ENCODE measurements at places on chromosomes 1 and 21.
A peak's percentile ranks its signal among the peaks of the same experiment; 100 is the strongest.

- peak; percentile 38 for DNase-seq
Measured at GRCh38 chr1:156860113-156860627, 495 bp upstream of the NTRK1 start.

- DNase-seq = no peak
Measured at GRCh38 chr21:34270411-34270810, 93.4 kb upstream of the KCNE2 start.

GRCh38 chr1:63688302-63688890, 85.4 kb upstream of the ROR1 start:
- DNase-seq = peak; percentile 63

DNA sequence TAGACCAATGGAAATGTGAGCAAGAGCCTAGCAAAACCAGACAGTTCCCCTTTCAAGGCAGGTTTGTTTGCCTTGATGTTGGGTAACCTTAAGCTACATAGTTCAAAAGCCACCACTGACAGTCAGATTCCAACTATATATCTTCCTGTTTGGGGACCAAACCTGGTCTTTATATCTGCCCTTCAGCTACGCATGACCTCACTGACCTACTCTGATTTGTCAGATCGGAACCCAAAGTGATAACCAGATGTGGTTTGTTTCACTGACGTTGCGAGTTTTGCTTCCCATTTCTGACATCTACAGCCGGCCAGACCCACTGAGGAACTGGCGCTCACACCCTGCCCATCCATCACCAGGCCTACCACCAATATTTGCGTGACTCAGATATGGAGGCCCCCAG, 361.1 kb upstream of the CHRM3 start:
- DNase-seq = no peak

- no peak for DNase-seq
Measured at GRCh38 chr1:18347559-18347958, 133.2 kb upstream of the KLHDC7A start.

DNA sequence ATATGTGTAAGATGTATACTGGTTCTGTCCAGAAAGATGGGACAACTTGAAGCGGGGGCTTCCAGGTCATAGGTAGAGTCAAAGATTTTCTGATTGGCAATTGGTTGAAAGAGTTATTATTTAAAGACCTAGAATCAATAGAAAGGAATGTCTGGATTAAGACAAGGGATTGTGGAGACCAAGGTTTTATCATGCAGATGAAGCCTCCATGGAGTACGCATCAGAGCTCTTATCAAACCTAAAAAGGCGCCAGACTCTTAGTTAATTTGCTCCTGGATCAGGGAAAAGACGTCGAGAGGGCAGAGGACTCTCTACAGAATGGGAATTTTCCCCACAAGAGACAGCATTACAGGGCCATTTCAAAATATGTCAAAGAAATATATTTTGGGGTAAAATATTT, 23.7 kb upstream of the ETV3 start:
- DNase-seq = no peak

DNA sequence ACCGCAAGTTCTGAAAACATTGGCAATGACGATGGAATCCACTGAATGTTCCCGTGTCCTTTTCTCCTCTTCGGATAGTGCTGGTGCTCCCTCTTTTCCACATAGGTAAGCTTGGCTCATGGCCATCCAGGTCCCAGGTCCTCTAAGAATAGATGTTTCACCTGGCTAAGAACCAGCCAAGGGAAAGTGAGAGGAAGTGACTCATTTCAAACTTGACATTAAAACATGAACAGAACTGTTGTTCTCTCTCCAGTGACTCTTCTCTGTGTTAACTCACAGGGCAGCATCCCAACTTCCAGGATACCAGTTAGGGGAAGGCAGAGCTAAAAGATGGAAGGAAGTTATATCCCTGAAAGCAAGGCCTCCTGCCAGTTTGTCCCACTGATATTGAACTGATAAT, 493.8 kb upstream of the CHRM3 start:
- no peak for DNase-seq

- no peak for DNase-seq
Measured at GRCh38 chr1:114512595-114513280, 1.7 kb upstream of the TRIM33 start.

DNA sequence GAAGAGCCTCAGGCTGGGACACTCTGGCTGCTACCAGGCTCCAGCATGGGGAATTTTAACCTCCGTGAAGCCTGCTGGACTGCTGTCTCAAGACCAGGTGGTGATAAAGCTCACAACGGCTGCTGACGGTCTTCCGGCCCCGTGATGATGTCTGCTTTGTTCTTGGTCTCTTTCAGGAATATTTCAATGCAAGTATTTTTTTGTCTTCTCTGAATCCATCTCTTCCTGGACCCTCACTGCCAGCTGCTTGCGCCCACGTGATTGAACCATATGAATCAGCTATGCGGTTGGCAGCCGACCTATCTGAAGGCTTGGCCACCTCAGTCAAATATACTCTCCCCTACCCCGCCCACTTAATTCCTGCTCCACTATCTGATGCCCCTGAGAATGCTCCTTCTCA, 14.6 kb upstream of the SLC6A17 start:
- DNase-seq = no peak

- DNase-seq = no peak
Measured at GRCh38 chr1:228154021-228154669, 4.4 kb downstream of the GJC2 start.

DNA sequence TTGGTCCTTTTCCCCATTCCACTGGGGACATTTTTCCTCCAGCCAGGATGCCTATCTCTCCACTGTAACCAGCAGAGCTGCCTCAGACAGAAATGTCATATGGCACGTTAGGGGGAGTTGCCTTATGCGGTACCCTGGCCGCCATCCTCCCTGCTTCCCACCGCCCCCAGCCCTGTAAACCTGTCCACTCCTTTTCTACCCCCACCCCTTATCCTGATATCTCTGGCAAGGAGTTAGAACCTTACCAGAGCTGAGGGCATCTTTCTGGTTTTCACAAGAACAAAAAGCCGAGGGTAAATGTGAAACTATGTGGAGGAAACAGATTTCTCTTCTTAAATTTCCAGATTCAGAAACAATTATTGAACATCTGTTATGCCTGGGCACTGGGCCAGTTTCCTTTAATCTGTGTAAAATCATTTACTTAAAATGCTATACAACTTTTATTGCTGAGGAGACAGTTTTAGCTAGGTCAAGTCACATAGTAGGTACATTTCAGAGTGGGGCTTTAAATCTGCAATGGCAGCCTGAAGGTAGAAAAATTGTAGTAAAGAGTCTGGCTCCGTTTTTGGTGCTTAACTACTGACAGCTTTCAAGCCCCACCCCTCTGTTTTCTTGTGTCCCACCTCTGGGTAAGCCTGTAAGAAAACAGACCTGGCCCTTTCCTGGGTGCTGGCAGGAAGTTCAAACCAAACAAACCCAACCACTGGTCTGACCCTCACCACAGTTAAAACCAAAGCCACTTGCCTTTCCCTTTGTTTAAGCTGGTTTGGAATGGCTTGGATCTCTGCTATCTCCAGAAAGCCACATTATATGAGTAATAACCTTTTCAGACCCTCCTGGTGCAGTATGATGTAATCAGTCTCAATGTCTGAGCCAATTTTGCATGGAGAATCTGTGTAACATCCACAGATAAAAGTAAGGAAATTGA, 319.0 kb downstream of the HHAT start:
- peak; percentile 77 for DNase-seq

GRCh38 chr1:216830424-216831210, 107.4 kb upstream of the ESRRG start:
- DNase-seq = no peak

DNA sequence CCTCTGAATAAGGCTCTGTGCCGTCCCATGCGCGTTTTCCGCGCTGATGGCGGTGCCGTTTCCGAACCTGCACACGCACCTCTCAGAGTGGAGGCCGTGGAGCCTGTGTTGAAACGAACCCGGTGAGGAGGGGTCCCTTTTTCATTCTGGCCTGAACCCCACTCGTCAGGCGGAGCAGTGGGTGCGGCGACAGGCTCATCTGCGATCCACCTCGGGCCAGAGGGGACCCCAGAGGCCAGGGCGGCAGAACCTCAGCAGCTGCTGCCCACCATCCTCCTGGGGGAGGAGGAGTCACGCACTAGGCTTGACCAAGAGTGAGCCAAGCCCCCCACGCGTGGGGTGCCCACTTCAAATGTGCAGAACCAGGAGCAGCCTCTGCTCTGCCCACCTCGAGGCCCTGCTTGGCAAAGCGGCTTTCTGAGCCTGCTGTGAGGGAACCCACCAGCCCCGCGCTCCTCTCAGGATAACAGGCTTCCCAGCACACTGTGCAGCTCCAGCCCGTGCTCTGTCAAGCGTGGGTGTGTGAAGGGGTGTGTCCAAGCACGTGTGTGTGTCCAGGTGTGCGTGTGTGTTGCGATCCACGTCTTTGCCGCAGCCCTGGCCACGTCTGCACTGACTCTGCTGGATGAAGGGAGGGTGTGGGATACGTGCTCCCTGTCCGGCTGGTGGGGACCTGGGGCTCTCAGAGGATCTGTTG, 6.8 kb downstream of the PRDM16 start:
- DNase-seq = no peak

- DNase-seq = no peak
Measured at GRCh38 chr1:19484338-19484797, 971 bp downstream of the CAPZB start.

DNA sequence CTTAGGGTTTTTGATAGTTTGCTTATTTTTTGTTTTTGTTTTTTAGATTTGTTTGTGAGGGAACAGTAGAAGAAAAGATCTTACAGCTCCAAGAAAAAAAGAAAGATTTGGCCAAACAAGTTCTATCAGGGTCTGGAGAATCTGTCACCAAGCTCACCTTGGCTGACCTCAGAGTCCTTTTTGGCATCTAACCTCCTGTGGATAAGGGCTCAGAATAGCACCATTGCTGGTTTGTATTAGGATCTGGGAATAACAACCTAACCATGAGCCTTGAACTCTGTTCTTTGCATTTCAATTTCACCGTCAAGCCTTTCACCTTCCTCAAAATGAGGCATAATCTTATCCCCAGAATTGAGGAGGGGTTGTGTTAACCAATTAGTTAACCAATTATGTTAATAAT, 20.2 kb downstream of the TRIM45 start:
- DNase-seq = no peak

DNA sequence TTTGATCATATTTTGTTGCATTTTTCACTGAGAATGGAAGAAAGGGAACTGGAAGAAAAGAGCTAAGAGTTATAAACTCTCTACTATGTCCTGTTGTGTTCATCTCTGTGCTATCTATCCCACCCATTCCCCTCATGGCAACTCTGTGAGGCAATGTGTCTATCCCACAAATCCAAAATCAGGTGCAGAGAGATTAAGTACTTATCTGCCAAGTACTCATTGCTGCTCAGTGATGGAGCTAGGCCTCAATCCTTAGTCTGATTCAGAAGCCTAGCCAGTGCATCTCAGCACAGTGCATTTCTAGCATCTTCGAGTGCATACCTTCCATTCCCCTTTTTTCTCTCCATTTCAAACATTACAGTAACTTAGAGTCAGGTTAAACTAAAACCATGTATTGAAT, 270.6 kb downstream of the TPR start:
- no peak for DNase-seq

DNA sequence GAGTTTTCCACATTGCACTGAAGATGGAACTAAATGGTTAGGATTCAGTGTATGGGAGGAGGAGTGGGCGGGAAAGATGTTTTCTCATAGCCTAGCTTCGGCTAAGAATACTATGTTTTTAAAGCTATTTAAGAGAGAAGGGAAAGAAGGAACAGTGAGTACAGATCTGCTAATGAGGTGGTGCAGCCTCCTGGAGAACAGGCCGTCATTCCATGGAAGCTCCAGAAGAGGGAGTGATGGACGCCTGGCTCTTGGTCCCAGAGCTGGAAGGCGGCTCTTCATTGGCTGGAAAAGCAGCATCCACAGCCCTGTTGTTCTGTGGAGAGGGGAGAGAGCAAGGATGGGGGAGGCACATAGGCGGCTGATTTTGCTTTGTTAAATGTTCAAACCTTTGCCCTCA, 6.9 kb downstream of the CAMK1G start:
- peak; percentile 20 for DNase-seq

DNA sequence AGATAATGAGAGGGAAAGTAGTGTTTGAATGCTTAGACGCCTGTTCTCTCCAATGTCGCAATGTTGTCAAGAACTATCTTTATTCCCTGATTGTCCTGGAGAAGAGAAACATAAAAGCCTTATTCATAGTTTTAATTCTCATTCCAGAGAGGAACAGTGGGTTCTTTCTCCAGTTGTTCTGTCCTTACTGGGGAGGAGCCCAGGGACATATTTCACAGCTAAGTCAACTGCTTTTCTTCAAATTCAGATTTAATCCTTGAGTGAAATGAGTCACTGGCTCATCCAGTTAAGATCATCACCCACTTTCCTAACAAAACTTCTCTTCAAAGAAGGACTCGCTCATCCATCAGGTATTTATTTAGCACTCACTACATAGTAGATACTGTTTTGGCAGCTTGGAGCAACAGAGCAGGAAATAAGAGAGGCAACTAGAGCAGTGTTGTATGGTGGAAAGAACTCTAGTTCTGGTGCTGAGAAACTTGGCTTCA, 365.7 kb upstream of the USP24 start:
- DNase-seq = peak; percentile 96

DNA sequence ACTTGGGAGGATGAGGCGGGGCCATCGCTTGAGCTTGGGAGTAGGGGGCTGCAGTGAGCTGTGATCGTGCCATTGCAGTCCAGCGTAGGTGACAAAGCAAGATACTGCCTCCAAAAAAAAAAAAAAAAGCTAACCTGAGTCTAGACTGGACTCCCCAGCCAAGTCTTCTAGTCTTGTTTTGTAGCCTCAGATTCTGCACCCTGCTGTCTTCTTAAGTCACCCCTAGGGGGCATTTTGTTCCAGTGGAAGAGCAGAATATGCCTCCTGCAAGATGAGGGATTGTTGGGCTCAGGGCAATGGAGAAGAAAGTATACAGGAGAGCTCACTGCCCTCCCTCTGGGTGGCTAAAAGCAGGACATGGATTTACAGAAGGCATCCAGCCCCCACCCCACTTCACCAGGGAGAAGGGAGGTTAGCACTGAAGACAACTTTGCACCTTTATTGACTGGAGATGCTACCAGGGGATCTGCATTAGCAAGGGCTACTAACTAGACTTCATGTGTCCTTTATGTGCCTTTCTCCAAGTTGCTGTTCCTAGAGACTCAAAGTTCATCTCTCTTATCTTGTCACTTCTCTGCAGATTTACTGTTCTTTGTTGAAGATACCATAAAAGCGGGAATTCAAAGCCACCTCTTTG, 15.3 kb upstream of the RNF187 start:
- DNase-seq = no peak

GRCh38 chr1:198890214-198890930, 251.5 kb downstream of the PTPRC start:
- no peak for DNase-seq

DNA sequence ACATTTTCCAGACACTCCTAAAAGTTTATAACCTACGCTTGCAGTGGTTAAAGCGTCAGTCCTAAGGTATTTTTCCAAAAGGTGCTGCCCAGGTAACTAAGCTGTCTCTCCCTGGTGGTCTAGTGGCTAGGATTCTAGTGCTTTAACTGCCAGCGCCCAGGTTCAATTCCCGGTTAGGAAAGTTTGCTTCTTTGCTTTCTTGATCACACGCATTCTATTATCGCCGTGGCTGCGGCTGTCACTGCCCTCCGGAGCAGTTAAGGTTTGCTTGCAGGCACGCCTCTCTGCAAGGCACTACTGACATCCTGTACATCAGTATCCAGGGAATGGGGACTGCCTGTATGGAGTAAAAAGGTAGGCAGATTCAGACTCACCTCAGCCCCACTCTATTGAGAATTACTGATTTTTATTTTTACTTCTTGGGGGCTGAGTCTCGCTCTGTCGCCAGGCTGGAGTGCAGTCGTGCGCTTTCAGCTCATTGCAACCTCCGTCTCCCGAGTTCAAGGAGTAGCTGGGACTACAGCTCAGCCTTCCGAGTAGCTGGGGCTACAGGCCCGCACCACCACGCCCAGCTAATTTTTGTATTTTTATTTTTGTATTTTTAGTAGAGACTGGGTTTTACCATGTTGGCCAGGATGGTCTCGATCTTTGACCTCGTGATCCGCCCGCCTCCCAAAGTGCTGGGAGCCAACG, 53.2 kb upstream of the CFAP126 start:
- DNase-seq = no peak
